Hepatocyte (in vitro differentiated cells): ENCODE measurements at places on chromosomes 6 and 20. TPM values are rescaled to one million over a fixed set of nuclear protein-coding genes. Genes with fewer than 3 reads are reported as not detected.

DNA sequence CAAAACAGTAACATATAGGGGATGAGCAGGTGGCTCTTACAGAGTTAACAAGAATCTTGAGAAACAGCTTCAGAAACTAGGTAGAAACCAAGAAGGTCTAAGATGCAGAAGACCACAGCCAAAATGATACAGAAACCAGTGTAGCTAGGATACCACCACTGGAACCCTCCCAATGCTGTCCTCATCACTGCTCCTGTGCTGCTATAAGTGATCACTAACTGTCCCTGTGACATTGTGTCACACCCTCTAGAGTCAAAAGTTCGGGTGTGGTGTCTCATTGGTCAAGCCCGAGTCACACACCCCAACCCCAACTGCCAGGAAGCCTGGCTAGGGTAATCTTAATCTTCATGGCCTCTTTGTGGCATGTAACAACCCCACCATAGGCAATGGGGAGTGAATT, 153.1 kb downstream of the RCAN2 start:
- no peak overlapping the region for H3K4me3 ChIP-seq
- no peaks in the 10 kb centered on the region for H3K4me1 ChIP-seq
- DNase-seq, result no peak
- H3K36me3 ChIP-seq, result no peaks in the 10 kb centered on the region
- H3K27me3 ChIP-seq, result no peaks in the 10 kb centered on the region
- H3K27ac ChIP-seq, result no peak overlapping the region

DNA sequence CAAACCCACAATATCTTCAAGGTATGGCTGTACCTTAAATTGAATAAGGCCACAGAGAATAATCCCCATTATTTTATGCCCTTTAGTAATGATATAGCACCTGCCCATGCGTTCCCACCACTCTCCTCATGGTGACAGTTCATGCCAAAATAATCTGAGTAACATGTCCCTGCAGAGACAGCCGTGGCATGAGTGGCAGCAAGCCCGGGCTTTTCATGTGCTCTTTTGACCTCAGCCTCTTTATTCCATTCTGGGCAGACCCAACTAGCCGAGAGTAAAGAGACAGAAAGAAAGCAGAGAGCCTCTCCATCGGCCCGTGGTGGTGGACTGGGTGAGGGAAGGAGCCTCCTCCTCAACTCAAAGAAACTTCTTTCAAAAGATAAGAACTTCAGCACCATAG, 19.9 kb upstream of the POPDC3 start:
- H3K4me3 ChIP-seq, result no peak overlapping the region
- no peaks in the 10 kb centered on the region for H3K4me1 ChIP-seq
- DNase-seq, result no peak
- no peak overlapping the region for H3K27ac ChIP-seq
- no peaks in the 10 kb centered on the region for H3K36me3 ChIP-seq

- H3K36me3 ChIP-seq, result no peaks in the 10 kb centered on the region
- no peak overlapping the region for H3K27ac ChIP-seq
- no peaks in the 10 kb centered on the region for H3K27me3 ChIP-seq
- no peak overlapping the region for H3K4me3 ChIP-seq
- peak; percentile 52 for DNase-seq
- H3K4me1 ChIP-seq, result peaks cover 4% of the 10 kb centered on the region
Measured at GRCh38 chr20:5168651-5169396, 42.0 kb downstream of the CDS2 start.

C2 gene
- total RNA-seq, result 46.3 and 48.3 TPM in 2 replicates

- H3K4me3 ChIP-seq, result no peak overlapping the region
- H3K4me1 ChIP-seq, result peaks cover 6% of the 10 kb centered on the region
- H3K36me3 ChIP-seq, result no peaks in the 10 kb centered on the region
- H3K27me3 ChIP-seq, result peaks cover 2% of the 10 kb centered on the region
- H3K27ac ChIP-seq, result no peak overlapping the region
- peak; percentile 21 for DNase-seq
Measured at GRCh38 chr6:33794910-33795623, 6.1 kb upstream of the LEMD2 start.

DNA sequence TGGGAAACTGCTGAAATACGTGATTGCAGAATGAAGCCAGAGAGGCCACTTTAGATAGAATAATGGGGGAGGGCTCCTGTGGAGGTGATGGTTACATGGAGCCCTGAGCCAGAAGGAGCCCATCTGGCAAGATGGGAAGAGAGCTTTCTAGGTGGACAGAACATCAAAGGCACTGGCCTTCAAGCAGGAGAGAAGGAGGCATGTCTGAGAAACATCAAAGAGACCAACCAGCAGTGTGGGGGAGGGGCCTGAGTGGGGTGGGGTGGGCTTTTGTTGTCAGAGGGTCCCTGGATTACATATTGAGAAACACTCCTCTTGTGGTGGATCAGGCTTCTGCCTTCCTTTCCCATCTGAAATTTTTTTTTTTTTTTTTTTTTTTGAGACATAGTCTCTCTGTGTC, 1.9 kb upstream of the KCNG1 start:
- H3K4me1 ChIP-seq, result peaks cover 5% of the 10 kb centered on the region
- H3K36me3 ChIP-seq, result no peaks in the 10 kb centered on the region
- peaks cover 85% of the 10 kb centered on the region for H3K27me3 ChIP-seq
- no peak for DNase-seq
- no peak overlapping the region for H3K27ac ChIP-seq

- DNase-seq, result no peak
- no peak overlapping the region for H3K27ac ChIP-seq
- peaks cover 23% of the 10 kb centered on the region for H3K4me1 ChIP-seq
- H3K27me3 ChIP-seq, result no peaks in the 10 kb centered on the region
- H3K36me3 ChIP-seq, result no peaks in the 10 kb centered on the region
Measured at GRCh38 chr20:62618611-62619529, 23.4 kb upstream of the SLCO4A1 start.

- no peak for DNase-seq
- H3K4me3 ChIP-seq, result no peak overlapping the region
- H3K4me1 ChIP-seq, result no peaks in the 10 kb centered on the region
- no peak overlapping the region for H3K27ac ChIP-seq
- no peaks in the 10 kb centered on the region for H3K36me3 ChIP-seq
Measured at GRCh38 chr6:1940381-1940780, 305.0 kb downstream of the GMDS start.

DNA sequence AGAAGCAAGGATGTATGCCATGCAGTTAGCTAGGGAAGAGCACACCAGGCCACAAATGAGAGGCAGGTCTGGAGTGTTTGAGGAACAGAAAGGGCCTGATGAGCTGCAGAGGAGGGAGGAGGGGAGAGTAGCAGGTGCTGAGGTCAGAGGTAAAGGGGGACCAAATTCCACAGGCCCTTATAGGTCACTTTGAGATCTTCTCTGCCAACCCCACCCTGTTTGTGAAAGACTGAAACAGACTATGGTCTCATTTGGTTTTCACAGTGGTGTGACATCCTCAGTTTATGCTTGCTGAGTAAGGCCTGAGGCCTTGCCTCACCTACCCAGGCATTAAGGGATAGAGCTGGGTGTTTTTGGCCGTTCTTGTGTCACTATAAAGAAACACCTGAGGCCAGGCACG, 187.7 kb upstream of the MYLIP start:
- peaks cover 4% of the 10 kb centered on the region for H3K4me1 ChIP-seq
- H3K27ac ChIP-seq, result no peak overlapping the region
- DNase-seq, result no peak
- no peaks in the 10 kb centered on the region for H3K27me3 ChIP-seq
- no peaks in the 10 kb centered on the region for H3K36me3 ChIP-seq

IER3 gene
- total RNA-seq, result 173 and 193 TPM in 2 replicates

GRCh38 chr6:147633191-147633590, 124.7 kb downstream of the SAMD5 start:
- no peak for DNase-seq
- no peak overlapping the region for H3K27ac ChIP-seq
- H3K36me3 ChIP-seq, result no peaks in the 10 kb centered on the region
- H3K27me3 ChIP-seq, result no peaks in the 10 kb centered on the region
- no peak overlapping the region for H3K4me3 ChIP-seq

DNA sequence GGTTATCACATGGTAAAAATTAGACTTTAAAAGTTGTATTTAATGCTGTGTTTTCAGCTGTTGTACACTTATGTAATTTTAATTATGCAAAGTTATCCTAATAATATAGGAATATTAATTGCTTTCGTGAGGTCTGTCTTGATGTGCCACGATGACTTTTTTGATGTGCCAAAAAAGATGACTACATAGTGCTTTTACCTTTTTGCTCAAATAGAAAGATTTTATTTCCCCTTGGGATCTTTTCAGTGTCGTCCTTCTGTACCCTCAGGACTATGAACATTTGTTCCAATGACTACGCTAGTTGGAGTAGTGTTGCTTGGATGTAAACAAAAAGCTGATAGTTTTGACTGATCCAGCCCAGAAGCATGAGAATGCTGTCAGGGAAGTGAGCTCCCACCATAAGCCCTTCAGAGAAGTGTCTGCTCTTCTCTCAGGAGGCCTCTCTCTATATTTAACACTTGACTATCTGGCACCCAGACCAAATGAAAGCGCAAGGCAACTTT, 1.2 kb upstream of the CD164 start:
- no peaks in the 10 kb centered on the region for H3K36me3 ChIP-seq
- H3K4me3 ChIP-seq, result peak overlapping the region; percentile 43
- H3K4me1 ChIP-seq, result peaks cover 29% of the 10 kb centered on the region
- DNase-seq, result no peak
- peak overlapping the region; percentile 96 for H3K27ac ChIP-seq

- H3K4me3 ChIP-seq, result no peak overlapping the region
- H3K27me3 ChIP-seq, result no peaks in the 10 kb centered on the region
- H3K27ac ChIP-seq, result no peak overlapping the region
Measured at GRCh38 chr6:16623731-16624130, 137.5 kb downstream of the ATXN1 start.

DNA sequence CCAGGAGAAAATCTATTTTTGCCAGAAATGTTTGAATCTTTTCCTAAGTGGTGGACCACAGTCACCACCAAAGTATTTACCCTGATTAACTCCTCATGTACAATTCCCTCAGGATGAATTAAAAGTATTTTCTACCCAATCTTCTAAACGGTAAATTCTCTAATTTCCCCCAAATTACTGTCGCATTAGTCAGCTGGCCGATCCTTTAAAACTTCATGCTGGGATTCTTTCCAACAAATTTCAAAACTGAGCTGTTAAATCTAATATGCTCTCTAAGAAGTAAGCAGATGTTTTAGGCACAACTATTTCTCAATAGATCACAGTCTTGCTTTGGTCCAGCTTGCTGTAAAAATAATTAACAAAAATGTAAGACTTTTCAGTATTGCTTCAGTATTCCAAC, 447.2 kb downstream of the FRK start:
- H3K27me3 ChIP-seq, result no peaks in the 10 kb centered on the region
- no peak overlapping the region for H3K27ac ChIP-seq
- DNase-seq, result no peak
- no peaks in the 10 kb centered on the region for H3K36me3 ChIP-seq
